ENCODE measurements at places on chromosomes 11 and 22.

GRCh38 chr22:37175414-37176281 lies 12.4 kb downstream of the C1QTNF6 start:
- H3K4me1 ChIP-seq = peaks cover 17% of the 10 kb centered on the region
- DNase-seq = no peak
- no peaks in the 10 kb centered on the region for H3K36me3 ChIP-seq
- no peaks in the 10 kb centered on the region for H3K27me3 ChIP-seq
- no peak overlapping the region for H3K27ac ChIP-seq

- no peaks in the 10 kb centered on the region for H3K36me3 ChIP-seq
- no peaks in the 10 kb centered on the region for H3K27me3 ChIP-seq
- H3K4me3 ChIP-seq = no peak overlapping the region
- peak; percentile 46 for DNase-seq
- H3K4me1 ChIP-seq = peaks cover 21% of the 10 kb centered on the region
- peak overlapping the region; percentile 47 for H3K27ac ChIP-seq
These were observed 30.9 kb downstream of the LMO2 start for GRCh38 chr11:33860926-33861325.

GRCh38 chr11:23711981-23712380 lies 784.9 kb upstream of the LUZP2 start:
- H3K36me3 ChIP-seq = no peaks in the 10 kb centered on the region
- H3K27me3 ChIP-seq = no peaks in the 10 kb centered on the region
- H3K27ac ChIP-seq = no peak overlapping the region
- no peak overlapping the region for H3K4me3 ChIP-seq
- H3K4me1 ChIP-seq = no peaks in the 10 kb centered on the region
- no peak for DNase-seq

DNA sequence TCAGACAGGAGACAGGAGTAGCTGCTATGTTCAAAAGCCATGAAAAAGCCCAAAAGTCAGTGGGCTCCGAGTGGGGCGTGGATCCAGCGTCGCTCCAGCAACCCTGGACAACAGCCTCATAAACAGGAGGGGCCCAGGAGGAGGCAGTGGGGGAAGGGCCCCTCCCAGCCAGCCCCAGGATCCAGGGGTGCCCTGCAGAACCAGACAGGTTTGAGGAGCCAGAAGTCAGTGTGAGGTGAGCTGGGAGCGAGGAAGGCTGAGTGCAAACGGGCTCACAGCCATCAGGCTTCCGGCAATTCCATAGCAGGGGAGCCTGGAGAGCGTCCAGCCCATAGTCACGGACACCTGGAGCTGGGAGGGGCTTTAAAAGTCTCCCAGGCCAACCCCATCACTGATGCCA lies 217.7 kb downstream of the MN1 start:
- H3K36me3 ChIP-seq = no peaks in the 10 kb centered on the region
- peaks cover 26% of the 10 kb centered on the region for H3K4me1 ChIP-seq
- H3K27ac ChIP-seq = no peak overlapping the region
- no peak for DNase-seq
- no peaks in the 10 kb centered on the region for H3K27me3 ChIP-seq

GRCh38 chr11:75169101-75169885 lies 18.4 kb downstream of the SLCO2B1 start:
- peaks cover 8% of the 10 kb centered on the region for H3K4me1 ChIP-seq
- H3K4me3 ChIP-seq = no peak overlapping the region
- H3K27ac ChIP-seq = no peak overlapping the region
- no peaks in the 10 kb centered on the region for H3K36me3 ChIP-seq
- no peak for DNase-seq

DNA sequence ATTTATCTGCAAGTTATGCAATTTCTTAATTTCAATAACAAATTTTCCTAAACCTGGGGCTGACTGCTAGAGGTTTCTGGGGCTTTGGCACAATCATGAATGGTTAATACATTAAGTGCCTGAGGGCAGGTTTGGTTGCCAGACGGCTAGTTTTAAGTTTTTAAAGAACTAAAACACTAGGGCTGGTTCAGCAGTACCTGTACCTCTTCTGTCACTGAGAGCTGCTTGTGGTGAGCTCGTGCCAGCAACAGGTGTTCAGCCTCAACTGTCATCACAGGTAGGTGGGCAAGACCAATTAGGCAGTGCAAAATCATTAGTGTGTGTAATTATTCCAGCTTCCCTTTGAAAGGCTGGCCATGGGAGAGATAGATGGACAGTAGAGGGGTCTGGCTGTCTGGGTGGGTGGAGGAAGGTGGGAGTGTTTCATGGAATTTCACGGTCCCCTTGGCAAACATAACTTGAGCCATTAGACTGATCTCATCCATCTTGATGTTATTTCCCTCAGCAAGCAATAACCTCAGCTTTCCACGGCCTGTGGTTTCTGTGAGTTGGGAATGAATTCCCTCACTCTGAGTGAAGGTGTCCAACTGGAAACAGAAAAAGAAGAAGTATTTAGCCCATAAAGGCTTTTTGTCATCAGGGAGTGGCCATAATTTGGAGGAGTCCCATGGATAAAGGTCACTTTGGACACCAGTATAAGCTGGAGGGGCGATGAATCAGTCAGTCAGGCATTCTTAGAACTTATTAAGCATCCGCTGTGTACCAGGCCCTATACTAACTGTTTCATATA lies 114.8 kb downstream of the SNX19 start:
- DNase-seq = no peak
- H3K27me3 ChIP-seq = no peaks in the 10 kb centered on the region
- H3K4me3 ChIP-seq = no peak overlapping the region
- no peak overlapping the region for H3K27ac ChIP-seq
- no peaks in the 10 kb centered on the region for H3K4me1 ChIP-seq
- H3K36me3 ChIP-seq = no peaks in the 10 kb centered on the region

DNA sequence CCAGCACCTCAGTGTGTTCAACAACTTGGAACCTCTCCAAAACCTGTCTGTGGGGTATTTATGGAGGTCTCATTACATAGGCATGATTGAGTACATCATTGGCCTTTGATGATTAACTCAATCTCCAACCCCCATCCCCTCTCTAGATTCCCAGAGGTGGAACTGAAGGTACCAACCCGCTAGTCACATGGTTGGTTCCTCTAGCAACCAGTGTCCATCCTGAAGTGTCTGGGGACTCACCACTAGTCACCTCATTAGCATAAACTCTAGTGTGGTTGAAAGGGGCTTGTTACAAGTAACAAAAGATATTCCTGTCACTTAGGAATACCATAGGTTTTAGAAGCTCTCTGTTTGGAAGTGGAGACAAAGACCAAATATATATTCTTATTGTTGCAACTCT lies 40.3 kb downstream of the SIK2 start:
- no peak overlapping the region for H3K27ac ChIP-seq
- no peaks in the 10 kb centered on the region for H3K4me1 ChIP-seq
- H3K27me3 ChIP-seq = no peaks in the 10 kb centered on the region
- no peaks in the 10 kb centered on the region for H3K36me3 ChIP-seq
- DNase-seq = no peak
- H3K4me3 ChIP-seq = no peak overlapping the region

DNA sequence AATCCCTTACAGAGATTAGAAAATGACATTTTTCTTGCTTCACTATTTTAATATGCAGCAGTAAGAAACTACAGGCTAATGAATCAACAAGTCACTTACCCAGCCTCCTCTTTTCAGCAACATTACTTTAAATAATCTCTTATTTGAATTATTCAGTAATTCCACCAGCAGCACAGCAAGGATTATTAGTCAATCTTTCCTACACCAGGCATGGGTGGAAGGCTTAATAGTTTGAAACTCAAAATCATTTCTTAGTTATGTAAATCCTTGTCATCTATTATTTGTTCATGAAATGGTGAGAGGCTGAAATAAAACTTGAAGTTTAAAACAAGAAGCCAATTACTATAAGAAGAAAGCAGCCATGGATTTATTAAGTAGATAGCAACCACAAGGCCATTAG lies 530.5 kb downstream of the KCNA4 start:
- H3K27me3 ChIP-seq = no peaks in the 10 kb centered on the region
- DNase-seq = no peak
- H3K4me1 ChIP-seq = no peaks in the 10 kb centered on the region

GRCh38 chr11:9203691-9204311 lies 61.3 kb downstream of the DENND5A start:
- no peak for DNase-seq
- H3K27ac ChIP-seq = no peak overlapping the region

DNA sequence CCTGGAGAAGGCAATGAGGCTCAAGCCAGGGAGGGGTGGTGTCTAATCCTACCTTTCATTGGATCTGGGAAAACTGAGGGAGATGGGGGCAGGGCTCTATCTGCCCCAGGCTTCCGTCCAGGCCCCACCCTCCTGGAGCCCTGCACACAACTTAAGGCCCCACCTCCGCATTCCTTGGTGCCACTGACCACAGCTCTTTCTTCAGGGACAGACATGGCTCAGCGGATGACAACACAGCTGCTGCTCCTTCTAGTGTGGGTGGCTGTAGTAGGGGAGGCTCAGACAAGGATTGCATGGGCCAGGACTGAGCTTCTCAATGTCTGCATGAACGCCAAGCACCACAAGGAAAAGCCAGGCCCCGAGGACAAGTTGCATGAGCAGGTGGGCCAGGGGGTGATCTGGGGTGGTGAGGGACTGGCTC lies at the start of gene FOLR1:
Gene FOLR1, plus strand, starts transcription at position 180 of the 421 bp plus-strand sequence. Its CDS starts 34 bp downstream, at position 214.
- no peak for DNase-seq
- no peak within 1 kb of the TSS for H3K27ac ChIP-seq
- peaks cover 10% of the 10 kb centered on the region for H3K4me1 ChIP-seq
- no peak within 1 kb of the TSS for H3K4me3 ChIP-seq
- H3K36me3 ChIP-seq = no peaks in the 10 kb centered on the region

DNA sequence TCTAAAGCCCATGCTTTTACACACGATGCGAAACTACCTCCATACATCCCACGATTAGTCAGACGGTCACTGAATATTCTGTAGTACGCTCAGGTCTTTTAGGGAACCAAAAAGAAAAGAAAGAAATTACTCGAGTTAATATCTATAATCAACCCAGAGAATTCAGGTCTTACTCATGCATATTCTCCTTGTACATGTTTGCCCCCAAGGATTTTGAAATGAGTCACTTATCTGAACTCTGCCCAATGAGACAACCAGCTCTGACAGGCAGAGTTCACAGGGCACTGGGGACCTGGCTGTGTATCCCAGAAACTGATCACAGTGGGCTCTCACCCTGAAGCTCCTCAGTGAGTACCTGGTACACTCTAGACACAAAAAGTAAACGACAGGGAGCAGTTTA lies 29.2 kb downstream of the RASSF10 start:
- H3K4me3 ChIP-seq = no peak overlapping the region
- no peak overlapping the region for H3K27ac ChIP-seq
- DNase-seq = no peak
- H3K4me1 ChIP-seq = peaks cover 9% of the 10 kb centered on the region

GRCh38 chr22:28115426-28115825 lies 196.4 kb upstream of the PITPNB start:
- no peaks in the 10 kb centered on the region for H3K36me3 ChIP-seq
- H3K27me3 ChIP-seq = no peaks in the 10 kb centered on the region
- DNase-seq = no peak
- H3K4me3 ChIP-seq = no peak overlapping the region
- H3K27ac ChIP-seq = peak overlapping the region; percentile 44
- peaks cover 38% of the 10 kb centered on the region for H3K4me1 ChIP-seq

DNA sequence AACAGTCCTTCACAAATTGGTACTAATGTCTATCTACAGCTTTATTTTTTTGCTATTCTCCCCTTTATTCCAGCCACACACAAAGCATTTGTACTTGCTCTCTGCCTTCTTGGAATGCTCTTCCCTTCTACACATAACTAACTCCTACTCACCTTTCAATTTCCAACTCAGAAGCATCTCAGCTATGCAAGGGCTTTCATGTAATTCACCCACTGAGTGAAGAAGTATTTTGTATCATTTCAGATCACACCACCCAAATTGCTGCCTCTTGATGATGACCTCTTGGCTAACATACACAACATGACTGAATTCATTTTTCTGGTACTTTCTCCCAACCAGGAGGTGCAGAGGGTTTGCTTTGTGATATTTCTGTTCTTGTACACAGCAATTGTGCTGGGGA lies at the start of gene OR4X2:
Gene OR4X2, plus strand, starts transcription at position 301 of the 400 bp plus-strand sequence. Its CDS starts 0 bp downstream, at position 301.
- H3K27me3 ChIP-seq = no peaks in the 10 kb centered on the region
- H3K4me3 ChIP-seq = no peak within 1 kb of the TSS
- H3K27ac ChIP-seq = no peak within 1 kb of the TSS
- no peaks in the 10 kb centered on the region for H3K36me3 ChIP-seq

GRCh38 chr11:119169282-119169719 lies 776 bp downstream of the NLRX1 start:
- H3K4me3 ChIP-seq = peak overlapping the region; percentile 74
- DNase-seq = peak; percentile 49
- H3K27ac ChIP-seq = peak overlapping the region; percentile 99
- no peaks in the 10 kb centered on the region for H3K27me3 ChIP-seq
- no peaks in the 10 kb centered on the region for H3K36me3 ChIP-seq
- peaks cover 21% of the 10 kb centered on the region for H3K4me1 ChIP-seq

DNA sequence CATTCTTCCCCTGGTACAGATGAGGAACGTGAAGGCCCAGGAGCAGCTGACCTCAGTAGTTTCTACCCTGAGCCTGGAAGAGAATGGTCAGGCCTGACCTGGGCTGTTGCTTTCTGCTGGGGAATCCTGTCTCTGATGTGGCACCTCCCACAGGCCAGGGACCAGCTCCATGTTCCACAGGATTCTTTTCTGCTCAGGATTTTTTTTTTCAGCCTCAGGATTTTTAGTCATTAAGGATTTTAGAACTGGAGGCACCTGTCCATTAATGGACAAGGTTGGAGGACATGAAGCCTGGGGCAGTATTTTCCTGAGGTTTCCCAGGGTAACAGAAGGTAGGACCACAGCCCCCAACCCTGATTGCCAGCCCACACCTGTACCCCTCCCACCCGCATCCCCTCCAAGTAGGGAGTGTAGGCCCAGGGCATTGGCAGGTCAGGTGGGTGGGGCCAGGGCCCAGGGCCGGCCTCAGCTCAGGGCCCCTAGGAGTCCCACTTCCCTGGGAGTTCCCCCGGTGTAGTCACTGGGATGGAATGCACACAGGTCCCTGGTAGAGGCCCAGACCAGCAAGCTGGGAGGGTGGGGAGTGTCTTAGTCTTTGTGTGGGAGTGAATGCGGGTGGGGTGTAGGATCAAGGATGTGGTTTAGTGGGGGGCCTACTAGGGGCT lies 16.1 kb downstream of the BIK start:
- no peak overlapping the region for H3K4me3 ChIP-seq
- H3K27ac ChIP-seq = no peak overlapping the region
- peaks cover 22% of the 10 kb centered on the region for H3K4me1 ChIP-seq
- H3K36me3 ChIP-seq = peaks cover 3% of the 10 kb centered on the region

DNA sequence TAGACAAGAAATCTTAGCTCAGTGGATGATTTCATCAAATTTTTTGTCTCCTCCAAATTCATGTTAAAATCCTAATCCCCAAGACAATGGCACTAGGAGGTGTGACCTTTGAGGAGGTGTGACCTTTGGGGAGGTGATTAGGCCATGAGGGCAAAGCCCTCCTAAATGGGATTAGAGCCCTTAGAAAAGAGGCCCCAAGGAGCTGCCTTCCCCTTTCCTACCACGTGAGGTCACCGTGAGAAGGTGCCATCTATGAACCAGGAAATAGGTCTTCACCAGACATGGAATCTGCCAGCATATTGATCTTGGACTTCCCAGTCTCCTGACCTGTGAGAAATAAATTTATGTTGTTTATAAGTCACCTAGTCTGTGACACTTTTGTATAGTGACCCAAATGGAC lies 138.7 kb downstream of the TRIM29 start:
- H3K4me1 ChIP-seq = peaks cover 6% of the 10 kb centered on the region
- H3K4me3 ChIP-seq = no peak overlapping the region
- DNase-seq = no peak
- no peak overlapping the region for H3K27ac ChIP-seq

- no peaks in the 10 kb centered on the region for H3K36me3 ChIP-seq
- no peak overlapping the region for H3K4me3 ChIP-seq
- H3K4me1 ChIP-seq = peaks cover 19% of the 10 kb centered on the region
- DNase-seq = no peak
- H3K27ac ChIP-seq = no peak overlapping the region
These were observed 1.6 kb downstream of the NELL1 start for GRCh38 chr11:20670932-20671403.
